Natural killer cell treated with Interleukin-12 subunit alpha and Interleukin-12 subunit beta and Interleukin-15 and Interleukin-18, amount 100 ng/mL, for 72 hours (primary cell): ENCODE measurements at places on chromosomes 3 and 15.

GRCh38 chr3:84967767-84968581 is 9.2 kb downstream of the CADM2 start:
- H3K4me3 ChIP-seq: no peak overlapping the region
- H3K36me3 ChIP-seq: no peaks in the 10 kb centered on the region
- no peaks in the 10 kb centered on the region for H3K27me3 ChIP-seq
- DNase-seq: no peak
- H3K27ac ChIP-seq: no peak overlapping the region
- no peaks in the 10 kb centered on the region for H3K4me1 ChIP-seq

DNA sequence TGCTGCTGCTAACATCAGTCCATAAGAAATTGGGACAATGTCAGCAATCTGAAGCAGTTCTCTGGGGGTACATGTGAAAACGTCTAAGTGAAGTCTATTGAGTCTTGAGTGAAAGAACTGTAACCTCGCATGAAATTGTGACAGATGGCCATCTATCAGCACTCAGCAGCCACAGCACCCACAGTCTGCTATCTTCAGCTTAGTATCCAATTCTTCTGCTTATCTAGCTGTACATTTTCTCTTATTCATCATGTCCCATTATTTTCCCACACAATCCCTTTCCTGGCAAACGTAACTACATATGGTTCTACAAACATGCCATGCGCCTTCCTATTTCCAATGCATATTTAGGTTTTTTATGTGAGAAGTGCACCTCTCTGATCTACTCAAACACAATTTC is 629.7 kb downstream of the NTRK3 start:
- H3K4me3 ChIP-seq: no peak overlapping the region
- no peaks in the 10 kb centered on the region for H3K4me1 ChIP-seq
- H3K27ac ChIP-seq: no peak overlapping the region
- peaks cover 6% of the 10 kb centered on the region for H3K27me3 ChIP-seq

GRCh38 chr3:141877911-141878310 is 1.5 kb downstream of the ATP1B3 start:
- H3K27ac ChIP-seq: peak overlapping the region; percentile 79
- H3K27me3 ChIP-seq: no peaks in the 10 kb centered on the region
- peak overlapping the region; percentile 94 for H3K4me3 ChIP-seq
- peaks cover 31% of the 10 kb centered on the region for H3K4me1 ChIP-seq

GRCh38 chr3:172303941-172304558 is 144.2 kb downstream of the GHSR start:
- DNase-seq: no peak
- no peak overlapping the region for H3K27ac ChIP-seq
- H3K27me3 ChIP-seq: no peaks in the 10 kb centered on the region
- H3K4me3 ChIP-seq: no peak overlapping the region
- peaks cover 5% of the 10 kb centered on the region for H3K4me1 ChIP-seq
- H3K36me3 ChIP-seq: peaks cover 20% of the 10 kb centered on the region
